ENCODE measurements at places on chromosomes 16 and 17.

GRCh38 chr17:16439303-16439791 lies 24.0 kb downstream of the TRPV2 start:
- DNase-seq, result peak; percentile 37

DNA sequence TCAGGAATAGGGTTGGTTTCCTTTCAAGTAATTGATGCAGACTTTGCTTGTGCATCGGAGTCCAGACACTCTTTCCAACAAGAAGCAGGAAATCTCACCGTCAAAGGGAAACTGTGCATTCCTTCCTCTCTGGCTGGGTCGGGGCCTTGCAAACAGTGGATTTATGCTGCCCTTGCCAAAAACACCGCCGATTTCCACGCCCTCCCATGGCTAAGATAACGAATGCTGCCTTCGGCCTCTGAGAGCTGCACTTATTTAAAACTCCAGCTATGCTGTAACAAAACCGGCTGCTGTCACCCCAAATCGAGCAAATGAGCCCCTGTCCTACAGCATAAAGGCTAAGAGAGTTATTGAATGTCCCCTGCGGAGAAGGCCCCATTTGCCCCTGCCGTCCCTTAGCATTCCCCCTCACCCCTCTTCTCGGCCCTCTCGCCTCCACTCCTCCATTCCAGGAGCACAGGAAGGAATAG lies 275.5 kb upstream of the IRX5 start:
- DNase-seq, result no peak

DNA sequence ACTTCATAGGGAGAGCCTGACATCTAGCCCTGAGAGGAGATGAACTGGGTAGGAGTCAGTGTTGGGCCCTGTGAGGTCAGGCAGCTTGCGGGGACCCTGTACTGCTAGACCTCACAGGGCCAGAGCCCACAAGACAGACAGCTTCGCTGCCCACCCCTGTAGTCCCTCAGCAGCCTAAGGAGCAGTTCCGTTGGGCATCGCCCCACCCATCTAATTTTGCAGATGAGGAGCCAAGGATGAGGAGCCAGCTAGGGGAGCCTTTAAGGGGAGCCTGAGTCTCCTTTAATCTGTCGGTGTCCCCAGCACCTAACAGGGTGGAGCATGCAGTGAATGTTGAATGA lies 755 bp upstream of the TUFM start:
- DNase-seq, result peak; percentile 48

- DNase-seq, result peak; percentile 99
These were observed 15.8 kb upstream of the EEF2K start for GRCh38 chr16:22190081-22190775.

GRCh38 chr17:44439168-44439567 lies 49.7 kb upstream of the ITGA2B start:
- DNase-seq, result no peak

- no peak for DNase-seq
These were observed 16.7 kb upstream of the SLFN11 start for GRCh38 chr17:35390156-35390555.

DNA sequence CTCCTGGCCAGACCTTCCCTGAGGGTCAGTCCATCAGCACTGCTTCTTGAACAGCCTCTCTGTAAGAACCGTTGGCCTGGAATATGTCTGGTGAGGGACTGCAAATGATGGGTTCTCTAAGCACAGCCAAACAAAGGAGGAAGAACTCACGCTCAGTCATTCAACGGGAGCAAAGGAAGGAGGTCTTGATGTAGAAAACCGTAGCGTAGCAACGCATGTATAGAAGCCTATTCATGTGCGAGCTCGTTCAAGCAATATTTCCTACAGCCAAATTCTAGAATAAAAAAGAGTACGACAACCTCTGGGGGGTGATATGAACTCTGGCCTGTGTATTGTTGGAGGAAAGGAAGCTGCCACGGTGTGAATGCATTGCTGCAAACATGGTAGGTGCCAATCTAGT lies 64.2 kb downstream of the RGS9 start:
- no peak for DNase-seq

GRCh38 chr16:84341528-84342295 lies 26.6 kb upstream of the ATP2C2 start:
- no peak for DNase-seq

- DNase-seq, result peak; percentile 6
These were observed 279.6 kb downstream of the SNX29 start for GRCh38 chr16:12255919-12256665.

- no peak for DNase-seq
These were observed 113.5 kb downstream of the USP22 start for GRCh38 chr17:20929334-20929733.

GRCh38 chr17:9386401-9386800 lies 189.2 kb downstream of the STX8 start:
- no peak for DNase-seq

DNA sequence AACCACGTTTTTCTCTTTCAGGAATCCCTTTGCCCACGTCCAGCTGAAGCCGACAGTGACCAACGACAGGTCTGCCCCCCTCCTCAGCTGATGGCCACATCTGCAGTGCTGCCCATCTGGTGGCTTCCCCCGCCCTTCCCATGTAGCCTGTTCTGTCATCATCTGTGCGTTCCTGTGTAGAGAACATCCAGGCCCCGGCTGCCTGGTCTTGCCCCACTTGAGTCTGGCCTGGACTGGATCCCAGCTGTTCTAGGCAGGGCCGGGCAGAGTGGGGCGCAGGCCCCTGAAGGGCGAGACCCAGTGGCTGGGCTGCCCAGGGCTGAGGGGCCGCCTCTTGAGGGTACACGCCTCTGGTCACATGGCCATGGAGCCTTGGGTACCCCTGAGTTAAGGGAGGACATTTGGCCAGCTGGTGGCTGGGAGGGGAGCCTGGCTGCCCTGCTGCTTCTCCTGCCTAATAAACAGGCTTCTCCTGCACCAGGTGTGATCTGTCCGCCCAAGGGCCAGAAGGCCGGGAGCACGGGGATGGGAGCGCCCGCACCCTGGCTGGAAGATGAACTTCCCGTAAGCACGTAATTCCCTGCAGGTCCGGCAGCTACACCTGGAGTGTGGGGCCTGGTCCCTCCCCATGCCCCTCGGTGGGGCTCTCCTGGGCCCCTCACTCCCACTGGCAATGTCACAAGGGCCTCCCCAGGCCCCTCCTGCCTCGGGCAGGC lies 49.4 kb upstream of the PVALEF start:
- DNase-seq, result no peak

DNA sequence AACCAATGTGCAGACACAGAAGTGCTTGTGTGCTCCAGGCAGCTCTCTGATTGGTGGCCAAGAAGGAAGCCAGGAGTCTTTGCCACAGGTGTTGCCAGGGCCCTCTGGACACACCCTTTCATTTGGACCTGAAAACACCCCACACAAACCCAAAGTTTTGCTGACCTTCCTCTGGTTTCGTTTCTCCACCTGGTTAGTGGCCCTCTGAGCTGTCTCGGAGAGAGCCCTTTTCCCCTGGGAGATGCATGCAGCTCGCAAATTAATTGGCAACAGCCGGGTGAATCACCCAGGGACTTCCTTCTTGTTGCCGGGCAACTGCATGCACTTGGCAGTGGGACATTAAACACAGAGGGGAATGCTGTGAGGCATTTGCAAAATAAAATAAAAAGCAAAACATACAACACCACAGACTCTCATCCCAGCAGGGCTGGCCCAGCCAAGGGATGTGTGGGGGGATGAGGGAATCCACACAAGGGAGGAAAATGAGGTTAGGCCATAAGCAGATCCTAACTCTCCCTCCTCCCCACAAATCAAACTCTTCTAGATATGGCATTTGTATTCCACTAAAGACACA lies 286.6 kb downstream of the SOX9 start:
- DNase-seq, result peak; percentile 84

DNA sequence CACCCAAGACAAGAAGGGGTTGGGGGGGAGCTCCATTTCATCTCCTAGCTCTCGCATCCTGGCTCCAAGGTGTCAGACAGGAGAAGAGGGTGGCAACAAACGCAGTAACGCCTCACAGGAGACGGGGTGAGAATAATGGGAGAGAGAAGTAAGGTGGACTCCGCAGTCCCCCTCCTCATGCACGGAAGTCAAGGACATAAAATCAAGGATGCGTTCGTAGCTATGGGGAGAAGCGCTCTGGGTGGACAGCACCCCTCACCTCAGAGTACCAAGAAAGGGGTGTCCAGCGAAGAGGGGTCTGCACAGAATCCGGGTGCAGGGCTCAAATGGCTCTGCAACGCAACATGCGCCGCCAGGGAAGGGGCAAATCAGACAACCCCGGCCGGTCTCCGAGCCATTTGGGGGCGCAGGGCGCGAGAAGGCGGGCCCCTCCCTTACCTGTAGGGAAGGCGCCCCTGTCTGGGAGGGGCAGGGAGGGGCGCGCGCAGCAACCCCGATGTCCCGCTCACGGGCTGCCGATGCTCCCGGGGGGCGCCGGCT lies 555 bp downstream of the HDAC5 start:
- peak; percentile 57 for DNase-seq

DNA sequence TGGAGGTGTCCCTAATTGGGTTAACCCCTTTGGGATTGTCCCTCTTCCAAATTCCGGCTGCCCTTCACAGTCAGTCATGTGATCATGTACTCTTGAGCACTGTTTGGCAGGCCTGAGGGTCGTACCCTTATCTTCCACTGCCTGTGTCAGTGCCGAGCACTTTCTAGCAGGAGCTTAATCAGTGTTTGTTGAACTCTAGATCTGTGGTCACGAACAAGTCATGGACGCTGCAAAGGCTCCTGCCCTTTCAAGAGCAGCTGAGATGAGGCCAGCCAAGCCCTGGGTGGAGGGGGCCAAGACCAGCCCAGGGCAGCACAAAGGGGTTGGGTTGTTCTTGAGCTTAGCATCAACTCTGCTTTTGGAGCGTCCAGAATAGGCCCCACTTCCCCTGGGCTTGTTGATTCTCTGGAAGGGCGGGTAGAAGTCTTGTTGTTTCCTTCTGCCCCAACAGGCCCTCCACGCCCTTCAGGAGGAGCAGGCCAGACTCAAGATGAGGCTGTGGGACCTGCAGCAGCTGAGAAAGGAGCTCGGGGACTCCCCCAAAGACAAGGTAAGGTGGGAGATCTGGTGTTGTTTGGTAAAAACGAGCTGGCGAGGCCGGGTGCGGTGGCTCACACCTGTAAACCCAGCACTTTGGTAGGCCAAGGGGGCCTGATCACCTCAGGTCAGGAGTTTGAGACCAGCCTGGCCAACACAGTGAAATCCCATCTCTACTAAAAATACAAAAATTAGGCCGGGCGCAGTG lies 5.3 kb downstream of the IFI35 start:
- DNase-seq, result no peak

DNA sequence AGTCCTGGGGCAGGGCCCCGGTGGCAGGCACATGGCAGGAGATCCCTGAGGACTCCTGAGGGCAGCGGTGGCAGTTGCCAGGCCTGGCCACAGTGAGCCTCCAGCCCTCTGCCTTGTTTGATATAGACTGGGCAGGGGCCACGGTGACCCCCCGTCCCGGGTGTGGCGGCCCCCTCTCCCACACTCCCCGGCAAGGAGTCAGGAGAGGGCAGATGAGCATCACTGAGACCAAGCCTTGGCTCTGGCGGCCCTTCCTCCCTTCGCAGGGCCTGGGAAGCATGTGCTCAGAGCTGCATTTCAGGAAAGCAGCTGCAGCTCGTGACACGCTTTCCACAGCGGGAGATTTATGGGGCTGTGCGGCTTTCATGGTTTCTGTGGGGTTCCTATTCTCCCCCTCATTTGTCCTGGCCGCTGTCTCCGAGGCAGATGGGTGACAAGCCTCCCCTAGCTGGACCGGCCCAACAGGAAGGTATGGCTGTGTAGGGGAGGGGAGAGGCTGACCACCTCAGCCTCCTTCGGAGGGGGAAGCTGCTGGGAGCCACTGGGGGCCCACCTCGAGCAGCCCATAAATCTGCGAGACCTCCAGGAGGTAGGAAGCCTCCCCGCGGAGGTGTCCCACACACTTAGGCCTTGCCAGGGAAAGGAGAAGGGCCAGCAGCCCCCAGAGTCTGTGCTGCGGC lies 211.4 kb downstream of the NTN1 start:
- no peak for DNase-seq

DNA sequence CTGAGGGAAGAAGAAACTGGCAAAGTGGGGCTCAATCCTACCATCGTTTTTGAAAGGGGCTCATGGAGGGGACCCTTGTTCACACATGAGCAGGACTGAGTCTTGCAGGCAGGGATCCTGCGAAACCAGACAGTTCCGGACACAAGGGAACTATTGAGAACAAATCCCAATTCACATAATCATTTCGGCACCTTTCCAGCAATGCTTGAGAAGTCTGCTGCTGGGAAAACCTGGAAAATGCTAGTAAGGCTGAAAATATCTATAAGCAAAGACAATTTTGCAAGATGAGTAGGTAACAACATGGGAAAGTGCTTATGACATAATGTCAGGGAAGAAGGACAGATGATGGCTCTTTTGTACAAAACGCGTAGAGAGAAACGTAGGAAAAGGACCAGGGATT lies 52.1 kb upstream of the BPTF start:
- no peak for DNase-seq

- peak; percentile 7 for DNase-seq
These were observed 27.6 kb upstream of the PRM1 start for GRCh38 chr16:11308493-11309283.

GRCh38 chr17:38620551-38621277 lies 15.0 kb upstream of the SRCIN1 start:
- DNase-seq, result no peak

GRCh38 chr17:29250666-29251065 lies 4.0 kb downstream of the CRYBA1 start:
- no peak for DNase-seq

- no peak for DNase-seq
These were observed 11.1 kb downstream of the MGAT5B start for GRCh38 chr17:76879254-76879653.

DNA sequence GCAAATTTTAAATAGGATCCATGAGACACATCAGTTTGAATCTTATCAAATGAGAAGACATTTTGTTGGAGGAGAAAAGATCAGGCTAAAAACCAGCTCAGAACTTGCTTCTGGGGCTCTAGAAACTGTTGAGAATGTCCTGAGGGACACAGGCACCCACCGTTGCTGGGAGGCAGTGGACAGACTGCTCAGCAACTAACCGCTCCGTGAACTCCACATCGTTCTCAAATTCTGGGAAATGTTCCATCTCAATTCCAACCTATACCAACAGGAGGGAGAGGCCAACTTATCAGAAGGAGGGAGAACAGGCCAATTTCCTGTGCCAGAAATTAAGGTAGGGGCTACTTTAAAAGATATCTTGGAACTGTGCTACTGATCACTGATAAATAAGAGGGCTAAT lies 8.3 kb downstream of the TAT start:
- DNase-seq, result no peak

GRCh38 chr17:2304931-2305330 lies 1.2 kb downstream of the SRR start:
- DNase-seq, result no peak

GRCh38 chr16:2985462-2985861 lies 5.2 kb upstream of the PKMYT1 start:
- DNase-seq, result no peak

GRCh38 chr17:79991140-79991923 lies 44.3 kb downstream of the TBC1D16 start:
- DNase-seq, result peak; percentile 93

- peak; percentile 77 for DNase-seq
These were observed 22.7 kb upstream of the GPRC5B start for GRCh38 chr16:19907161-19907992.

All from DMS53 (cell line).